Cardiac septum (tissue), 1 donor: ENCODE measurements at places on chromosomes 2 and 18. TPM values are rescaled to one million over a fixed set of nuclear protein-coding genes. Genes with fewer than 3 reads are reported as not detected.

ATL2 gene
- total RNA-seq: 27.1 TPM

DNA sequence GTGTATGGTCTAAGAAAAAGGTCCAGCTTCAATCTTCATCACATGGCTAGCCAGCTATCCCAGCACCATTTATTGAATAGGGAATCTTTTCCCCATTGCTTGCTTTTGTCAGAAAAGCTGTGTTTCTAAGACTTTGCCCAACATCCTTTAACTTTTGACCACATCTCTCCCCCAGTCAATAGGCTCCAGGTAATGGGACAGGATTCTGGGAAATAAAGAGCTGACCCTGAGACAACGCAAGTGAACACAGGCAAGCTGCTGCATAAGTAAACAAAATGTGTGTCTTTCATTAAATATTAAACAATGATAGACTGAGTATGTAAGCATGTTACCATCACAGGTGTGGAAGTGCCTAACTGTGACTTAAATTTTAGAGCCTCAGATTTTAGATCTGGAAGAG is 23.0 kb downstream of the FAM110C start:
- DNase-seq: no peak

GRCh38 chr2:224973112-224974016 is 68.9 kb downstream of the DOCK10 start:
- DNase-seq: no peak

- DNase-seq: no peak
Measured at GRCh38 chr2:212448698-212449097, 89.9 kb downstream of the ERBB4 start.

DNA sequence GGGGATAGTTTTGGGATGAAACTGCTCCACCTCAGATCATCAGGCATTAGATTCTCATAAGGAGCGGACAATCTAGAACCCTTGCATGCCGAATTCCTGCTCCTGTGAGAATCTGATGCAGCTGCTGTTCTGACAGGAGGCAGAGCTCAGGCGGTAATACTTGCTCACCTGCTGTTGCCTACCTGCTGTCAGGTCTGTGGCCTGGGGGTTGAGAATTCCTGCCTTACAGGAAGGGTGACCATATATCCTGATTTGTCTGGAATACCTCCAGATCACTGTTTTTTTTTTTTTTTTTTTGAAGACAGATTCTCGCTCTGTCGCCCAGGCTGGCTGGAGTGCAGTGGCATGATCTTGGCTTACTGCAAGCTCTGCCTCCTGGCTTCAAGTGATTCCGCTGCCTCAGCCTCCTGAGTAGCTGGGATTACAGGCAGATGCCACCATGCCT is 21.7 kb downstream of the ACSL3 start:
- DNase-seq: no peak

- DNase-seq: no peak
Measured at GRCh38 chr2:177419274-177419673, 26.7 kb downstream of the AGPS start.

- no peak for DNase-seq
Measured at GRCh38 chr2:217868911-217869334, 133.9 kb downstream of the TNS1 start.

PDIA6 gene
- total RNA-seq: 130 TPM

DNA sequence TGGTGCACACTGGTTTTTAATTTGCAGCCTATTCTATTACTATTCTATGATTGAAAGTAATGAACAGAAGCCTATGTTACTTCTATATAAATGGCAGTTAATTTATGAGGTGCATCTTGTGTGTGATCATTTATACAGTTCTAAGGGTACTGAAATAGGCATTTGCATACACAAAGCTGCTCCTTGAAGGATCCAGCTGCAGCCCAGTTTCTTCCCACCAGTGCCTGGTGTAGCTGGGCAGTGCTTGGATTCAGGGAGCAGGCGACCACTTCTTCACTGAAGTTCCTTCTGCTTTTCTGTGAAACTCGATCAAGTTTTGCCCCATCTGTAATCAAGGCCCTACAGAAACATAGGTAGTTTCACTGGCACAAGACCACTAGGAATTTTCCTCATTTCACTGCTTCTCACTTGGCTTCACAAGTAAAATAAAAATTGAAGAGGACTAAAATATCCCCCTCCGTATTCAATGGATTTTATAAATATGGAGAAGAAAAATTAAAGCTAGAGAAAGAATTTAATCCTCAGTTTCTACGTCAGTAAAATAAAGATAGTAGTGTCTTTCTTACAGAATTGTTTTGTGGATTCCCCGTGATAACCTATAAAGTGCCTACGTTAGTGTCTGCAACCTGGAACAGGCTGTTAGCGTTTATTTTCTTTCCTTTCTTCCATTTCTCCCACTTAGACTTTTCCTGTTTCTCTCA is 1.7 kb upstream of the LPIN2 start:
- no peak for DNase-seq

GRCh38 chr2:219010162-219010756 is 17.0 kb upstream of the CRYBA2 start:
- no peak for DNase-seq

PPP1R7 gene
- 77.7 TPM for total RNA-seq

DNA sequence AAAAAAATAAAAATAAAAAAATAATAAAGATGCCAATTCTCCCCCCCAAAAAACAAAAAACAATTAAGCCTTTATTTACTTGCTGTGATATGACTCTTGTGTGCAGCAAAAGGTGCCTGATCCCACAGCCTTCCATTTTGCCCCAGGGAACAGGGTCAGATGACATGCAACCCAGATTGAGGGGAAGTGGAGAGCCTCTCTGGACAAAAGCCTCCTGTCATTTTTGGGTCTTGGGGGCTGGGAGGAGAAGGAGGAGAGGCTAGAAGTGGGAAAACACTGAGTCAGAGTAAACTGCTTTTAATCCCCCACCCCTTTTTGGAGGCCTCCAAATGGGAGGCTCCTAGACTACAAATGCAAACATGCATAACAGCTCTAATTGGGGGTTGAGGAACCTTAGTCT is 46.6 kb upstream of the SCG2 start:
- DNase-seq: no peak

RAB1A gene
- total RNA-seq: 106 TPM

SERPINB3 gene
- not detected for total RNA-seq
